ENCODE measurements at places on chromosomes 12 and 14.

- no peak for DNase-seq
Observed at GRCh38 chr12:49762468-49762847, 21.1 kb downstream of the TMBIM6 start.

- DNase-seq = no peak
Observed at GRCh38 chr14:31894351-31894750, 182.8 kb upstream of the ARHGAP5 start.

- DNase-seq = no peak
Observed at GRCh38 chr14:103619057-103619456, 10.0 kb upstream of the KLC1 start.

DNA sequence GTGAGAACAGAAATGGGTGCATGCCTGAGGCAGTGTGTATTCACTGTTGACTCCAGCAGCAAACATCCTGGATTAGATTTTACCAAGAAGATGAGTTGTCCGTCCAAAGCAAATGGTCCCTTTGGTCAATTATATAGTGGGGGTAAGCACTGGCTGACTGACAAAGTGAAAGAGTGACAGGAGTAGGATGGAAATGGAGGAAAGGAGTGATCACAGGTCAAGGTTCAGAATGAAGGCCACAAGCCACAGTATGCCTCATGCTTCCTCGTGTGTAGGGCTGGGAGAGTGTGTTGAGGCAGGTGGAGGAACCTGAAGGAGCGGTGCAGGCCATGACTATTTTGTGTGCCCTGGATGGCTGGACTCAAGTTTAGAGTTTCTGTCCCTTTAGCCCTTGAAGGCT lies 14.3 kb downstream of the DHRS2 start:
- DNase-seq = no peak

DNA sequence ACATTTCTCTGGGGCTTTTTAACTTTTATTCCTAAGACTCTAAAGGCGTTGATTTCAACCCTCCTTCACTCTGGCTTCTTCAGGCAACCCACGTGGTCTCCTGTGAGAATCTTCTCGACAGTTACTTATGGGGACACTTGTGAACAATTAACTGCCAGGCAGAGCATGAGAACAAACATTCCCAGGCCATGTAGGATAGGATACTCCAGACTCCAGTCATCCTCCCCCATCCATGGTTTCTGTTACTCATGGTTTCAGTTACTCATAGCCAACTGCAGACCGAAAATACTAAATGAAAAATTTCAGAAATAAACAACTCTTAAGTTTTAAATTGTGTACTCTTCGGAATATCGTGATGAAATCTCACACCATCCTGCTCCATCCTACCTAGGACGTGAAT lies 19.5 kb downstream of the GPR68 start:
- no peak for DNase-seq

All from hematopoietic multipotent progenitor cell treated with erythropoietin and hydrocortisone succinate and interleukin-3 and kit ligand, for 17 days (in vitro differentiated cells).